Activated gamma-delta T cell treated with Interleukin-2 at 50 U/mL for 16 hours (primary cell): ENCODE measurements at places on chromosomes 2 and 18.
A peak's percentile ranks its signal among the peaks of the same experiment; 100 is the strongest.

DNA sequence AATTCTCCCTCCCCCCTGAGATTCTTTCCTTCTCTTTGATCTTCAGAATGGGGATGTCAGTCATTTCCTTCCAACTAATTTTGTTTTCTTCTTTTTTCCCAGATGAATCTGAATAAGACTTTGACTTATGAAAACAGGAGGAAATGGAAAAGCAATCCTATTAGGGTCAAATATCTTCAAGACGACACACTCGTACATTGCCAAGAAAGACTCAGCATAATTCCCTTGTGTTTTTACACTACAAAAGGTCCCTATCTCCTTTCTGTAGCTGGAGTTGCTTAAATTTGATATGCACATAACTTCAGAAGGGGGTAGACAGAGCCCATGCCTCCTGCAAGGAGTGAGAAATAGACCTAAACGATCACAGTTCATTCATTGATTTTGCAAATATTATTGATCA lies 230.3 kb upstream of the RBBP8 start:
- no peak for DNase-seq

DNA sequence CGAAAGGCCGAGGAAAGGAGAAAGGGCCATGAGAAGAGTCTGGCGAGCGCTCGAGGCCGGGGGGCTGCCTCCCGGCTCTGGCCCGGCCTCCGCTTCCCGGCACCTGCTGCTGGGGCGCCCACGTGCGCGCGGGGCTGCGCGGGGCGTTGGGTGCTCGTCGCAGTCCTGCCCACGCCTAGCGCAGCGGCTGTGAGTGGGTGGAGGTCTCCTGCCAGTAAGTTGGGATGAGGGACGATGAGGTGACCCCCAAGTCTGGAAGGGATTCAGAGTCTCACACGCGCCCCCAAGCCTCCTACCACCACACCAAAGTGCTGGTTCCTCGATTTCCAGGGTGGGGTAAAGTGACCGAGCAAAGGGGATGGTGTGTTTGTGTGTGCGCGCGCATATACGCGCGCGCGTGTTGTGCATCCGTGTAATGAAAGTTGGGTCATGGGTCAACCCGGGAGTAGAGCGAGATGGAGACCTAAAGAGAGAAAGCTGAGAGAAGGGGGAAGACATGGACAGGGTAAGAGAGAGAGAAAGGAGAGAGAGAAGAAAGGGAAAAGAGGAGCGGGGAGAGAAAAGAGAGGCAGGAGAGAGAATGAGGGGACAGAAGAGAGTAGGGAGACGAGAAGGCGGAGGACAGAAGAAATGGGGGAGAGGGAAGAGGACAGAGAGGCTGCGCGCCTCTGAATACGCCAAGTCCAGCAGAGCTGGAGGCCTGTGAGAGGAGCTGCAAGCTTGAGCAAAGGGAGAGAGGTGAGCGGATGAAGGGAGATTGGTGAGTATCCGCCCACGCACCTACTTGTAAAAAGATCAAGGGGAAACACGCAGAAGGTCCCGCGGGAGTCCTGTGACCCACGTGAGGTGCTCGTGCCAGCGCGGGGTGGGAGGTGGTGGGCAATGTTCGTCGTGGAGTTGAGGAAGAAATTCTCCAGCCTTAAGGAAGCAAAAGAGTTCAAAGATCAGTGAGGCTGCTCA lies 1.7 kb upstream of the NETO1 start:
- no peak for DNase-seq

DNA sequence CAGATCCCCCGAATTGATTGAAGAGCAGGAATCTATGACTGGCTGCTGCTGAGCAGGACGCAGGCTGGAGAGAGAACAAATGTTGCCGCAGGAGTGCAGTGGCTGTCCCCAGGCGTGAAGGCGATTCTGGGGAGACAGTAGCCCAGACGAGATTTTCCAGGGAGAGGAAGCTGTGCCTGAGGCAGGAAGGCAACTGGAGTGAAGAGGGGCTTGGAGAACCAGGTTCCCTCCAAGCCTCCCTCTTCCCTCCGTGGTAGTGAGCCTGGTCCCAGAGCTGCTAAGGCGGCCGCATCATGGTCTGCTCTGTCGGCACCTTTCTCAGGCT lies 1.3 kb upstream of the NPPC start:
- DNase-seq, result no peak

DNA sequence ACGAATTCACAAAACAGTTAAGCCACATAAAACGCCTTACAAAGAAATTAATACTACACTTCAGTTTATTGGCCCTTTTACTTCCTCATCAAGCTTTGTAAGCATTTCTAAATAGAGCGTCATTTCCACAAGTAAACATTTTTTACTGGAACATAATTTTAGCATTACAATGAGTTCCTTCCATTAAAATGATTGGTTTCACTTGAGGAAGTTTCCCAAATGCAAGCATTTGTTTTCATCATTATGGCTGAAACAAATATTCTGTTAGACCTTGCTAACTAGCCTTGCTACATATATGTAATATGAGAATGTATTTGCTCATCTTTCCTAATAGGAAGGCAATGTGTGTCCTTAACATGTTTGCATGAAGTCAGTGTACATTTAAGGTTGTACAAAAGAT lies 579.1 kb downstream of the IRS1 start:
- no peak for DNase-seq

DNA sequence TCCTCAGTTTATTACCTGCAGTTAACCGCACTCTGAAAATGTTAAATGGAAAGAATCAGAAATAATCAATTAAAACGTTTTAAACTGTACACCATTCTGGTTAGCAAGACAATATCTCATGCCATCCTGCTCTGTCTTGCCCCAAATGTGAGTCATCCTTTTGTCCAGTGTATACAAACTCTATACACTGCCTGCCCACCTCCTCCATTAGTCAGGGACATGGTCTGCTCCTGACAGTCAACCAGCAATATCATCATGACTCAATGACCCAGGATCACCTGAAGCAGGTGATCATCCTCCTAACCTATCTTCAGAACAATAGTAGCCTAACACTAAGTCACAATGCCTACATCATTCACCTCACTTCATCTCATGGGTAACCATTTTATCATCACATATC lies 214.7 kb downstream of the KCNH7 start:
- no peak for DNase-seq

- DNase-seq, result no peak
These were observed 80.1 kb downstream of the PLA2R1 start for GRCh38 chr2:159982270-159982669.

DNA sequence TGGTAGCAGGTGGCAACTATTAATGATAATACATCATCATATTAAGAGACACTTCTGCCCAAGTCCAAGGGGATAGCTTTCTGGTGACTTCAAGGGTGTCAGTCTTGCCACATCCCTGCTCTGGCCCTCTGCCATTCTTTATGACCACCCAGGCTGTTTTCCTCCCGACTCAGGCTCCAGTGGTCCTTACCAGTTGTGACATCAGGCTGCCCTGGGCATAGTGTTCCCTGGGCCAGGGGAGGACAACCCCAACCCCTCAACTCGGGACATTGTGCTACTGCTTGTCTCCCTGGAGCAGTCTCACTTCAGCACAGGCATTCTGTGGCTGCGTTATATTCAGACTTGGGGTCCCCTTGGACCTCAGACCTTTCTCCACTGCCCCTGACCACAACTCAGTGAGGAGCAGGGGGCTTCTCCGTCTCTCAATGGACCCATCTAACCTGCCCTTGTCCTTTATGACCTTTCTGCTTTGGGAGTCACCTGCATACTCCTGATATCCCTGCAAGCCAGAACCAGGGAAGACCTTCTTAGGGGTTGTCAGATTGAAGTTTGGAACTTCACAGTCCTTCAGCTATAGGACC lies 12.8 kb downstream of the DNAJB2 start:
- DNase-seq, result no peak

DNA sequence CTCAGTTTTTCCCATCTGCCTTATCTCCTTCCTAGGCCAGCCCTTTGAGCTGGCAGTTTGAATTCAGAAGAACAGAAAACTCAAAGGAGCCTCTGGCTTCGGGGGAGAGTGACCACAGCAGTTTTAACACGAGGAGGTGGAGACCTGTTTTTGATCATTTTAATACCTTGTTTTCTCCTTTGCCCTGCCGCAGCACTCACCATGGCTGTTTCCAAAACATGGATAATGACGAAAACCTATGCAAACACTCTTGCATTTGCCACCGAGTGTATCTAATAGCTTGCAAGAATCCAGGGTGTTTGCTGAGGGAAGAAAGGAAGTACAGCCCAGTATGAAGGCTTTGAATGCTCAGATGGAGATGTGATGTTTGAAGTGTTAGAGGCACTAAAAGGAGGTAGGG lies 167.1 kb downstream of the PRKCE start:
- no peak for DNase-seq

DNA sequence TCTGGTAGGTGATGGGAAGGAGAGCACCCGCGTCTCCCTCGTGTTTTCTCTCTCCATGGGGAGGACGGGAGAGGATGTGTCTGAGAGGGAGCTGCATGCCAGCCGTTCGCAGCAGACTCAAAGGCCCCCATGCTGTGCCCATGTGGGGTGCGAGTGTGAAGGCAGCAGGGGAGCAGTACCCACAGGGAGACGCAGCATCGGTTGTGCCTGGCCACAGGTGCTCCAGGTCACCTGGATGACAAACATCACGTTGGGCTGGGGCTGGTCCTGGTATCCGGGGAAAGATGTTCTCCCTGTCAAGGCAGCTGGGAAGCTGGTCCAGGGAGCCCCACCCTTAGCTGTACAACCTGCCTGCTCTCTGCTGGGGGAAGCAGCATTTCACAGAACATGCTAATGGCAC lies 119.5 kb upstream of the SALL3 start:
- no peak for DNase-seq

GRCh38 chr2:109456776-109457175 lies 157.0 kb downstream of the SEPTIN10 start:
- DNase-seq, result no peak

DNA sequence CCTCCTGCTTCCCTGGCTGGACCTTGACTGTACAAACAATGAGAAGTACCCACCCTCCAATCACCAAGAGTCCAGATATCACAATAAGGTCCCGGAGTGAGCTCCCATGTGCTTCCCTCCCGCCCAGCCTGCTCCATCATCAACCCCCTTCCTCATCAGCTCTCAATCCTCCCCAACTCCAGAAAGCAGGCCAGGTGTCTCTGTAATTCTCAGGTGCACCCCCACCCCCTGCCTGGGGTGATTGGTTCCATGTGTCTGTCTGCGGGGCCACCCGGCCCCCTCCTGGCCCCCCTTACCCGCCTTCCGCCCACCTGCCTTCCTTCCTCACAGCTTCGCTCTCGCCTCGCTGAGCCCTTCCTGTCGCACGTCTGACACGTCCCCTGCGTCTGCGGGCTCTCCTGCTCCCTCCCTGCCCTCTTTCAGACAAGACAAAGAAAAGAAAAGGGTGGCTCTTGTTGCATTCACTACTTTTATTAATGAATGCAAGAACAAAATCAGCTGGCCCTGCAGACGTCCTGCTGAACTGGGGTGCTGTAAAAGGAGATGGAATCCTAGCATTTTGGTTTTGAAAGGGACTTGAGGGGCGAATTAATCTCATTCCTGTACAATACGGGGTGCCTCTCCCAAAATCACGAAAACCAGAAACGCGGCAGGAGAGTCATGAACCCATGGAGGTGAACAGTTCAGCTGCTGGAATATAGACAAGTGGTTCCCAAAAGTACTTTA lies 26.5 kb upstream of the IGFBP2 start:
- DNase-seq, result peak; percentile 53

- no peak for DNase-seq
These were observed 3.0 kb downstream of the ZNF516 start for GRCh38 chr18:76491776-76492668.

DNA sequence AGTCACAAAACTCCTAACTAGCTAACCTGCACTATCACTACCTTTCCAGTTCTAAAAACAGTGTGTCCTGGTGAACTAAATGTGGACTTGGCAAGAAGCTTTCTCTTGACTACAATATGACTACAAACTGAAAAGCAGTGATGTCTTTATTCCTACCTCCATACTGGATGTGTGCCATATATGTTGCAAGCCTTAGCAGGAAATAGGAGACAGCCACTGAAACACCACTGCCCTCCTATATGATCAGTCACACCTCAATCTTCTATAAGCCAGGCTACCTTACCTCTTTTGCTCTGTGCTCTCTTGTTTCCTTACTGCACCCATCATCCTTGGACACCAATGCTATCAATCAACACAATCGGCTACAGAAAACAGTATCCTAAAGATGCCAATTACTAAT lies 34.1 kb downstream of the SS18 start:
- DNase-seq, result no peak

GRCh38 chr2:119086327-119086726 lies 72.2 kb downstream of the C1QL2 start:
- DNase-seq, result no peak

DNA sequence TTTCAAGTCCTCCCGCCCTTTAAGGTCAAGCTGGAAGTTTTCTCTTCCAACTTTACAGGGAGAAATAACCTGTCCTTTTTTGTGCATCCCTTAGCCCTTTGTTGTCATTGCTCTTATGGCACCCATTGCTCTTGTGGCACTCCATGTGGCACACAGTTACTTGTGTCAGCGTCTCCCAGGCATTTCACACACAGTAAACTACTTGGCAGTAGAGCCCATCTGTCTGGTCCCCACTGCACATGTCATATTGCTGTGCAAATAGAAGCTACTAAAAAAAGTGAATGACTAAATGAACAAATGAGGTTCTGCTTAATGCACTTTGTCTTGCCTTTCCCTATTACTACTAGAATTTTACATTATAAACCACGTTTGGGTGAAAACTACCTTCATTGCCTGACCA lies 149.3 kb downstream of the EML6 start:
- no peak for DNase-seq

GRCh38 chr2:214019229-214019972 lies 391.5 kb upstream of the VWC2L start:
- DNase-seq, result no peak

DNA sequence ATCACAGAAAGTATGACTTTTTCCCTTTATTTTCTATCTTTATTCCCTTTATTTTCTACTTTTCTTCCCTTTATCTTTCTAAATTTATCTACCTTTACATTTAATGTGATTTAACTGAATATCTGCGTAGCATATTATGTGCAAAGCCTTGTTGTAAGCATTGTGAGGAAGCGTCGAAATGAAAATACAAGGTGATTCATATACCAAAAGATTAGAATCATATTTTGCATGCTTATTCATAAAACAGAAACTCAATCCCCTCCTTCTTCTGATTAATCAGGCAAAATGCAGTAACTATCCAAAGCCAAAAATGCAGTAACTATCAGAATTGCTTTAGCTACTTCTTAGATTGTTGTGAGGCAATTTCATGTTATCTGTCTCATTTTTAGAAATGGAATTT lies 393.0 kb downstream of the CDH19 start:
- DNase-seq, result no peak

DNA sequence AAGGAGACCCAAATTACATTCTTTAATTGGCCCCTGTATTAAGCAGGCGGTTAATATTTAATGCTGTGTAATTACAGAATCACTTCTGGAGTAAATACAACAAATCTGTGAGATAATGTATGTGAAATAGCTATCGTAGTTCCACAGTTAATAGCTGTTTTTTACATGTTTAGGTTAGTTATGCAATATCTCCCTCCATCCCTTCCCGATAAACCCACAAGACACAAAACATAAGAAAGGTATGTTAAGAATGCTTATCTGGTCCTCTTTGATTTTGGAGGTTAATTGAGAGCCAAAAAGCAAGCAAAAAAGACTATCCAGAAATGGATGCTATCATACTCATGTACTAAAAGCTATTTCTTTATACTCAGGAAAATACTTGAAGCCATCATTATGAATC lies 49.1 kb downstream of the ZNF638 start:
- no peak for DNase-seq
